ENCODE measurements at places on chromosomes 11 and 22.

GRCh38 chr11:61162092-61162941, 1.1 kb upstream of the VPS37C start:
- DNase-seq: no peak

GRCh38 chr11:62443390-62444235, 24.8 kb downstream of the SCGB1A1 start:
- DNase-seq: no peak

DNA sequence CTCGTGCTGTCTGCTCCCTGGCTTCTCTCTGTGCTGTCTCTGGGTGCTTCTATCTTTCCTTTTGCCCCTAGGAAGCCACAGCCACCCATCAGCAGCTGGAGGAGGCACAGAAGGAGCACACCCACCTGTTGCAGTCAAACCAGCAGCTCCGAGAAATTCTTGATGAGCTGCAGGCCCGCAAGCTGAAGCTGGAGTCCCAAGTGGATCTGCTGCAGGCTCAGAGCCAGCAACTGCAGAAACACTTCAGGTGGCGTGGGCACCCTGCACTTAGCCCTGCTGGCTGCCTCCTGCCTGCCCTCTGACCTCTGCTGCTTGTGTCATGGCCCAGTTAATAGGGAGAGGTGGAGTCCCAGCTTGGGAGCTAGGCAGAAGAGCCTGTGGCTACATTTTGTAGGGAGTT, 67.8 kb downstream of the CEP164 start:
- no peak for DNase-seq

DNA sequence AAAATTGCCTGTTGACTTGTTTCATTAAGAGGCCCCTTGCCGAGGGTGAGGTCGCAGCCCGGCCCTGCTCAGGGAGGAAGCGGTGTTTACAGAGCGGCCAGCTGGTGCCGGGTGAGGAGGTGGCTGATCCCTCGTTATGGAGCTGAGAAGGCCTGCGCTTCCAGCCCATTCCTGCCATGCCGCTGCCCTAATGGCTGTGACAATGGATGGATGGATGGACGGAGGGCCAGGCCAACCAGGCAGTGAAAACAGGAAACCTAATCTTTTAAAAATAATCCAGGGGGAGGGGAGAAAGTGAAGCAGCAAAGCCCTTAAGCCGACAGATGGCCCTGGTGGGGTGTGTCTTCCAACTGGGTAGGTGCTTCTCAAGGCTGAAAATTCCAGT, 38.5 kb downstream of the BCR start:
- DNase-seq: no peak

DNA sequence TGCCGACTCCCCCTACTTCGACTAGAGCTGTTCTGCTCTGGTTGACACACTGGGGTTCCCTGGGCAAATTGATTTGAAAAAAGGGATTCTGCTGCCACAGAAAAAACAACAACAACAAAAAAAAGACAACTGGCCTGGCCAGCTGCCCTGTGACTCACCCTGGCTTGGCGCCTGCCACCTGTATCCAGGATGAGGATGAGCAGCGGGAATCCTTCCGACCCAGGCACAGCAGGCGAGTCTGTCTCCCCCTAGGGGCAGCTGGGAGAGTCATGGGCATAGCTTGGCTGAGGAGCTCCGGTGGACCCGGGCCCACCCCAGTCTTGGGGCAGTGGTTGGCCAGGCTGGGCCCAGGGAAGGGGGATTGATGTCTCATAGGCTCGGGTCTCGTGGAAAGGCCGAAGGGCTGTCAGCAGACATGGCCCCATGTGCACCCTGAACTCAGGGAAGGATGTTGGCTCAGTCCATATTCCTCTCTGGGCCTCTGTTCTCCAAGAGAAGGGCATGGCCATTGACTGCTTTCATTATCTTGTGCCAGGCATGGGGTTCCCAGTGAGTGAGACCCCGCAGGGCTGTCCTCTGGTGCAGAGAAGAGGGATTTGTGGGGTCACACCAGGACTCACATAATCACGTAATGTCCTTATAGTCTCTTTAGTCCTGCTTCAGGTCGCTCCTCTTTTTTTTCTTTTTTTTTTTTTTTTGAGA, 10.4 kb upstream of the SUN2 start:
- no peak for DNase-seq
